ENCODE measurements at places on chromosomes 5 and 9.

- no peak for DNase-seq
These were observed 285.4 kb downstream of the TMEM232 start for GRCh38 chr5:110441035-110441434.

GRCh38 chr5:73286896-73287295, 113.9 kb downstream of the TMEM174 start:
- no peak for DNase-seq

GRCh38 chr5:147310059-147310704, 75.4 kb downstream of the STK32A start:
- no peak for DNase-seq

- DNase-seq = no peak
These were observed 25.0 kb downstream of the NRG2 start for GRCh38 chr5:140018096-140018481.

DNA sequence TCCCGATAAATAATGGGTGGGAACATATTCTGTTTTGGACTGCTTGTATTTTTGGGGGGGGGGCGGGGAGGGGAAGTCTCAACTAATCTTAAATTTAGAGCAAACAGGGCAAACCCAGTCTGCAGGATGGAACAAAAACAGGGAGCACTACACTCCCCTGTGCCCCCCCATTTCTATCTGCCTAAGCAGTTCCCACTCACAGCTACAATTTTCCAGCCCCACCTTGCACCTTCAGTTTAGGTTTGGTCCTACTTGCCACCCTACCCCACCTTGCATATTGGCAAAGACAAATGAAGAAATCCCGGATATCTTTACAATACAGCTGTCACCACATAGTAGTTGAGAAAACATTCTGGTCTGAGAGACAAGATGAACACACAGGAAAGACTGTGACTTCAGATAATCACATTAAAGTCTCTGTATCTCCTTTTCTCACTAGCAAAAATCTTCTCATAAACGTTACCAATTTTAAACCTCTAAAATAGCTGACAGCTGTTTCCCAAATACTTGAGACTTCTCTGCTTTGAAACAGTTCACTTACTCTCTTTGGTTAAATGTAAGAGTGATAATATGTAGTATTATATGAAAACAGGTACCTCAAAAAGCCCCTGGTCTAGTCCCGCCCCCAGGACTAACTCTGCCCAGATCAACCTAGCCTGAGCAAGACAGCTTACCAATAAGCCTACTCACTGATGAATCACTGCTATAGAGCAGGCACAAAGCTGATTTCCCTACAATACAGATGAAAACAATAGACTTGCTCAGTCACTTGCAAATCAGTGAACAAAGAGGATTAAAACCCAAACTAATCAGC, 5.2 kb upstream of the RAPGEF6 start:
- DNase-seq = peak; percentile 36

DNA sequence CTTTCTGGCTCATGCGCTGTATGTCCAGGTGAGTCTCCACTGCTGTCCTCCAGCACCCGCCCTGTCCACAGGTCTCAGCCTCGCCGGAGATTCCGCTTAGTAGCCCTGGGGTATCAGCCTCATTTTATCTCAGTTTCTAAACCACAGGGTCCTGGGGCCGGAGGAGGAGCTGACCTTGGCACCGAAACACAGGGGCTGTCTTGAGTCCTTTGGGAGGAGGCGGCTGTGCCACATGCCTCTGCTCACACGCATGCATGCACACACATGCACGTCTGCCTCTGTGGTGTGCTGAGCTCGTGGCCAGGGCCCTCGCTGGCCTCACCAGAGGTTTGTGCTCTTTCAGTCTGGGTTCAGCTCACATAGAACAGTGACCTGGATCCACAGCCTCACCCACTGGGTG, 23.3 kb downstream of the TRIP13 start:
- no peak for DNase-seq

GRCh38 chr5:89069591-89069990, 186.6 kb upstream of the MEF2C start:
- DNase-seq = no peak

GRCh38 chr5:168128557-168128956, 162.9 kb upstream of the WWC1 start:
- no peak for DNase-seq

GRCh38 chr9:27291292-27291691, 5.7 kb downstream of the EQTN start:
- DNase-seq = no peak

DNA sequence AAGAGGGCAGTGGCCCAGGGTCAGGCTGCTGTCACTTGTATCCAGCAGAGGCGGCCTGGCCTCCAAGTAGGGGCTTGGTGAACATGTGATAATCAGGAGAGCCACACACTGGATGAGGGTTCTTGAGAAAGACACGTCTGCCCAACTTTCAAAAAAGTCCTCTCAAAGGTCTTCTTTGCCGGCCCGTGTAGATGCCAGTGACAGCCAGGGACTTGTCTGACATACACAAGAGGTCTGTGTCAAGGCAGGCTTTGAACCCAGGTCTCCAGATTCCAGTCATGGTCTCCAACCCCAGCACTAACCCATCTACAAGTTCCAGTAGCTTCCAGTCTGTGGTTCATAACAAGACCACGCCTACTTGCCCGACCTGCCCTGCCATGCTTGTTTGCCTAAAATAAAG, 7.9 kb upstream of the AMBP start:
- DNase-seq = no peak

GRCh38 chr9:99445371-99445891, 223.3 kb downstream of the SEC61B start:
- no peak for DNase-seq

DNA sequence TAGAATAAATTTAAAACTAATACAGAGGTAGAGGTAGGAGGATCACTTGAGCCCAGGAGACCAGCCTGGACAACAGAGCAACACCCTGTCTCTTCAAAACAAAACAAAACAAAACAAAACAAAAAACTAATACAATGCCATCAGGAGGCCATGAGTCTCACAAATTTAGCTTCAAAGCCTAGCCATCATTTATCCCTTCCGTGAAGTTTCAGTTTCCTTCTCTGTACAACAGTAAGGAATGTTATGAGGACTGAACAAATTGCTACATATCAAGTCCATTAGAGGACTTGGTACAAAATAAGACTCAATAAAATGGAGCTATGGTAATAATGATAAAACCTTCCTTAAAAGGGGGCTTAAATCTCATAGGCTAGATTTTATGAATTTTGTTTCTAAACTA, 60.8 kb downstream of the MAPKAP1 start:
- no peak for DNase-seq

GRCh38 chr5:163770625-163771024, 265.2 kb downstream of the MAT2B start:
- DNase-seq = no peak

- no peak for DNase-seq
These were observed 155.4 kb downstream of the AOPEP start for GRCh38 chr9:94881940-94882339.

DNA sequence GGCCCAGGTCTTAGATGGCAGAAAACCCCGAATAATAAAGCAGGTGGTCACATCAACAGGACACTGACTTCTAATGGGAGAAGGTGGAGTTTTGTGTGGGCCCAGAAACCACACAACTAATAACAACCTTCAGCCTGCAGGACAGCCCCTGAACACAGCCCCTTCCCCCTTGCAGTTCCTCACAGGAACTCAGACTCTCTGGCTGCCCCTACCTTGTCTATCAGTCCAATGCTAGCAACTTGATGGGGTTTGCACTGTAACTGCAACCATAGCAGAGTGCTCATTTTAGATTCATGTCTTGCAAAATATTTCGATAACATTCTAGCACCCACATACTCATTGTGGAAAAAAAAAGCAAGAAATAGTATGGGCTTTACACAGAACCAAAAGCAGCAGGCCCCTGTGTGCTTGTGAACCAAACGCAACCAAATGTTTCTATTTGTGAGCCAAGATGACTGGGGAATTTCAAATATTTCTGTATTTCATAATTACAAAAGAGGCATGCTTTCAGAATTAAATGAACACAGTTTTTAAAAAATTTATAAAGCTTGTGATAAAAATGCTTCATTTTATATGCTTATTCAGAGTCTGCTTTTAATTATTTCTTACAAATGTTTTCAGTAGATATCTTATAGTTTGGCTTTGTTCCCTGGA, 62.7 kb upstream of the PDE4D start:
- DNase-seq = no peak

- no peak for DNase-seq
These were observed 62.1 kb upstream of the VLDLR start for GRCh38 chr9:2559192-2560152.

All from activated gamma-delta T cell treated with anti-CD3 and anti-CD28 coated beads, Interleukin-2, amount 50 U/mL, for 16 hours (primary cell).